ENCODE measurements at places on chromosomes 2 and 18. TPM values are rescaled to one million over a fixed set of nuclear protein-coding genes. Genes with fewer than 3 reads are reported as not detected.

Gene RAX
- not detected for total RNA-seq

DNA sequence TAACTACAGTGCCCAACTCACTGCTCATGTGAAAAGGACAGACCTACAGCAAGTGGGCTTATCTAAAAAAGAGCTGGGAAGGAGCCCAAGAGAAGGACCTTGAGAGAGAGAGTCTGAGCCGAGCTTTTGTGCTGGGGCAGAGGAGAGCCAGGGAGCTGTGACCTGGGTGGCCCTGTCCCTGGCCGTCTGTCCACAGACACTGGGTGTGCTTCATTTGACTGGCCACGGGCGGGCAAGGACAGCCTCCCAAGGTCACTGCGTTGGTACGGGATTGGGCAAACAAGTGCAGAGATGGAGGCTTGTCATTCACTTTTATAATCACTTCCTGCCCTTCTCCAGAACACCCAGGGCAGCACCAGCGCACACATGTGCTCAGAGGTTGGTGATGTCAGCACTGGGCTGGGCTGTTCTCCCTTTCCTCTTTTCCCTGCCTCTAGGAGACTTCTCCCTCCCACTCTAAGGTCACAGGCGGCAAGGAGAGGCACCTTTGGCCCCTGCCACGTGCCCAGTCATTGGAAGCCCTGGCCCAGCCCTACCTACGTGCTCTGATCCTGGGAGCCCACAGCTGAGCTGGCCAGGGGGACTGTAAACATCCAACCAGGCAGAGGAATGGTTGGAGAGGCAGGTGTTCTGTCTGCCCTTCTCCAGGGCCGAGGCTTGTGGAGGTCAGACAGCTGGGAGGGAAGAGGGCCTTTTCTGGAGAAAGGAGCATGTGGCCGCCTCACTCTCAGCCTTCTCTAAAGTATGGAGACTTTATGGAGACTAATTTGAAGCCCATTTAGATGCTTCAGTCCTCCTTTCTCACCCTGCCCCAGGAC is 6.4 kb upstream of the PSD4 start:
- H3K36me3 ChIP-seq = no peaks in the 10 kb centered on the region
- no peaks in the 10 kb centered on the region for H3K27me3 ChIP-seq
- no peaks in the 10 kb centered on the region for H3K4me1 ChIP-seq
- no peak overlapping the region for H3K4me3 ChIP-seq
- peak; percentile 65 for DNase-seq

- no peak overlapping the region for H3K4me3 ChIP-seq
- H3K36me3 ChIP-seq = peaks cover 3% of the 10 kb centered on the region
- no peak for DNase-seq
- H3K27ac ChIP-seq = no peak overlapping the region
- H3K27me3 ChIP-seq = no peaks in the 10 kb centered on the region
Measured at GRCh38 chr2:105872142-105872728, 127.5 kb downstream of the NCK2 start.

DNA sequence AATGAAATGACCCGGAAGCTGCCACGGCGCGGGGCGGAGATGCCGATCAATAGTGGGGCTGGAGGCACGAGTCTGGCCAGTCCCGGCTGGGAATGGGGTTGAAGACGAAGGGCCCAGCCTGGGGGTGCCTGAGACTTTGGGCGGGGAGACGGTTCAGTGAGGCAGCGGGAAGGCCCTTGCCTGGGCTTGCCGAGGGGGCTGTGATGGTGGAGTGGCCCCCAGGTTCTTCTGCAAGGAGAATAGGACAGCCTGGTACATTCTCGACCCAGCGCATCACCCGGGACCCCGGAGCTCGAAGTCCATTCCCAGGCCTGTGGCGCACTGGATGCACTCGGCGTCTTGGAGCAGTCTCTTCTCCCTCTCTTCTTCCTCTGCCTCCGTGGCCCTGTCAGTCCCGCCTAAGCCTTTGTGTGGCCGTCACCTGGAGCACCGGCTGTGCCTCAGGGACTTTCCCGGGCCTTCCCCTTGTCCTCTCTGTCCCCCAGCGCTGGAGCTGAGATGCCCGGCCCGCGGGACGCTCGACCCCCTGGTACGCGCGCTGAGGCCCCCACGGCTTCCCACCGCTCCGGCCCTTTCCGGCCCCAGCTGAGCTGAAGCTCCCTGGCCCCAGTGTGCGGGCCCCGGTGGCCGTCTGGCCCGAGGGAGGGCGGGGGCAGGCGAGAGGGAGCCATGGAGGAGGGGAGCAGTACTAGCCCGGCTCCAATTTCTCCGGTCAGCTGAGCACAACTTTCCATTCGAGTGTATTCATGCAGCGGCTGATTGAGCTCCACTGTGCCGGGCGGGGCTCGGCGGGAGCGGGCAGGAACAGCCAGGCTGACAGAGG is 8.0 kb downstream of the SIX3 start:
- H3K27ac ChIP-seq = no peak overlapping the region
- peaks cover 37% of the 10 kb centered on the region for H3K27me3 ChIP-seq
- peak overlapping the region; percentile 64 for H3K4me3 ChIP-seq
- H3K36me3 ChIP-seq = peaks cover 2% of the 10 kb centered on the region
- DNase-seq = no peak

GRCh38 chr18:59232309-59233016 is 12.5 kb downstream of the GRP start:
- H3K4me3 ChIP-seq = no peak overlapping the region
- H3K36me3 ChIP-seq = peaks cover 2% of the 10 kb centered on the region
- no peak for DNase-seq
- no peak overlapping the region for H3K27ac ChIP-seq
- peaks cover 68% of the 10 kb centered on the region for H3K27me3 ChIP-seq
- no peaks in the 10 kb centered on the region for H3K4me1 ChIP-seq

GRCh38 chr2:59935005-59935404 is 618.4 kb downstream of the BCL11A start:
- no peak overlapping the region for H3K4me3 ChIP-seq
- no peak overlapping the region for H3K27ac ChIP-seq
- H3K4me1 ChIP-seq = no peaks in the 10 kb centered on the region

GRCh38 chr2:69007169-69007568 is 5.8 kb upstream of the ANTXR1 start:
- H3K4me3 ChIP-seq = no peak overlapping the region
- no peaks in the 10 kb centered on the region for H3K27me3 ChIP-seq
- H3K36me3 ChIP-seq = peaks cover 7% of the 10 kb centered on the region
- H3K4me1 ChIP-seq = no peaks in the 10 kb centered on the region

Data from osteocyte (in vitro differentiated cells).